ENCODE measurements at places on chromosomes 4 and X.
A peak's percentile ranks its signal among the peaks of the same experiment; 100 is the strongest.

DNA sequence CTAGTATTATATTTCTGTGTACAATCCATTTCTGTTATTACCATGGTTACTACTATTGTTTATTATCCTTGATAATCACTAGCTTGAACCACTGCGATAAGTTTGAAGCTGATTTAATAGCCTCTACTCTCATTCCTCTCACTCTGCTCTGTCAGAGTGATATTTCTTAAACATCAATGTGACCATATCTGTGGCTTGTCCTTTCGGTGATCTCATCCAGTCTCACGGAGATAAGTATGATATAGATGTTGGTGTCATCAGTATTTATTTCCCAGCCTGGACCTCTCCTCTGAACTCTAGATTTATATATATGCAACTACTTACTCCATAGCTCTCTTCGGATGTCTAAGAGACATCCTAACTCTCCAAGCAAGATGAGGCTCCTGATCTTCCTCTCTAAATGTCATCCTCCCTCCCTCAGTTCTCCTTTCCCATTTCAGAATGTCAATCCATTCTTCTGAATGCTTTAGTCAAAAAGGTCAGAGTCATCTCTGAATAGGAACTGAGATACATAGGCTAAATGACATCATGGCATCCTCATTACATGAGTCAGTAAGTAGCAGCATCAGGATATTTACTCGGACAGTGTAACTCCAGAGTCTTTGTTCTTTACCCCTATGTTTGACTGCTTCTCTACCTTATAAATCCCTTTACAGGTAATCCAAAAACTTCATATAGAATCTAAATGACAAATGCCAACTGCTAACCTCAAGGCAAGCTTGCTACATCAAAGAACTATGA is 129.5 kb downstream of the PACRGL start:
- H3K36me3 ChIP-seq = no peaks in the 10 kb centered on the region
- DNase-seq = no peak

DNA sequence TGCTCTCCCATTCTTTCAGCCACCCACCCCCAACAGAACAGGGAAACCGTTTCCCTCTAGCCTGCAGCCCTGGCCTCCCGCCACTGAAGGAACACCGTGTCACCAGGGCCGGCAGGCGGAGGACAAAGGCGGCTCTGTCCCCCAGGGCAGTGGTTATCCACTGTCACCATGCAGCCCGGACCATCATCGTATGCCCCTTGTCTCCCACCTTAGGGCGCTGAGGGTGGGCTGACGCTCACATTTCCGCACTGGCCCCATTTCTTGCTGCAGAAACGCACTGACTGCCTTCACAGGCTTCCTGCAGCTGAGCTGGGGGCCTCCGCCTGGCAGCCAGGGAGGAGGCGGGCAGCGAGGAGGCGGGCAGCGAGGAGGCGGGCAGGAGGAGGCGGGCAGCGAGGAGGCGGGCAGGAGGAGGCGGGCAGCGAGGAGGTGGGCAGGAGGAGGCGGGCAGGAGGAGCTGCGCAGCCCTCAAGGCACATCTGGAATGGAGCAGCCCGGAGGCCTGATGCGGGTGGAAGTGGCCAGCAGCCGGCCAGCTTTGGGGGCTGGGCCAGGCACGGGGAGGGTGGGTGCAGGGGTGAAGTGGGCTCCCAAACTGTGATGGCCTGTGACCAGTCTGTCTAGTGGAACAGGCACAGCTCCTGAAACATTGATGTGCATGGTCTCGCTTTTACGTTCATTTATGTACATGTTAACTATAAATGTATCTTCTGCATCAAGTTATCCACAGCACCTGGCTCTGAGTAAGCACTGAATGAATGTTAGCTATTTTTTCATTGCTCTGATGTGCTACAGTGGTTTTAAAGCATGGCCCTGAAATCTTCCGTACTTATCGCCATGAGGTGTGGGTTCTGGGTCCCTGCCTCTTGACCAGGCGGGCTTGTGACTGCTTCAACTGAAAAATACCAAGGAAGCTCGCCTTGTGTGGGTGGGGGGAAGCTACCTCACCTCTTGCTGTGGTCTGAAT is 20.6 kb upstream of the KIAA0232 start:
- no peaks in the 10 kb centered on the region for H3K4me1 ChIP-seq
- H3K27me3 ChIP-seq = peaks cover 2% of the 10 kb centered on the region
- no peak overlapping the region for H3K27ac ChIP-seq
- DNase-seq = no peak
- H3K4me3 ChIP-seq = no peak overlapping the region
- no peaks in the 10 kb centered on the region for H3K36me3 ChIP-seq

GRCh38 chr4:15935504-15936402 is 2.8 kb downstream of the FGFBP1 start:
- H3K36me3 ChIP-seq = no peaks in the 10 kb centered on the region
- no peaks in the 10 kb centered on the region for H3K27me3 ChIP-seq
- no peak overlapping the region for H3K4me3 ChIP-seq
- no peak overlapping the region for H3K27ac ChIP-seq

- H3K36me3 ChIP-seq = no peaks in the 10 kb centered on the region
- H3K27me3 ChIP-seq = no peaks in the 10 kb centered on the region
- peak; percentile 90 for DNase-seq
- H3K4me1 ChIP-seq = peaks cover 48% of the 10 kb centered on the region
- H3K27ac ChIP-seq = peak overlapping the region; percentile 90
Measured at GRCh38 chr4:105059337-105059736, 87.3 kb upstream of the TET2 start.

- no peaks in the 10 kb centered on the region for H3K27me3 ChIP-seq
- no peaks in the 10 kb centered on the region for H3K36me3 ChIP-seq
- no peak overlapping the region for H3K27ac ChIP-seq
Measured at GRCh38 chr4:120327276-120327675, 260.6 kb upstream of the MAD2L1 start.

GRCh38 chr4:180304321-180304720 is 1938.9 kb upstream of the TENM3 start:
- no peaks in the 10 kb centered on the region for H3K4me1 ChIP-seq
- no peak for DNase-seq
- no peaks in the 10 kb centered on the region for H3K36me3 ChIP-seq
- no peaks in the 10 kb centered on the region for H3K27me3 ChIP-seq
- no peak overlapping the region for H3K4me3 ChIP-seq
- H3K27ac ChIP-seq = no peak overlapping the region

DNA sequence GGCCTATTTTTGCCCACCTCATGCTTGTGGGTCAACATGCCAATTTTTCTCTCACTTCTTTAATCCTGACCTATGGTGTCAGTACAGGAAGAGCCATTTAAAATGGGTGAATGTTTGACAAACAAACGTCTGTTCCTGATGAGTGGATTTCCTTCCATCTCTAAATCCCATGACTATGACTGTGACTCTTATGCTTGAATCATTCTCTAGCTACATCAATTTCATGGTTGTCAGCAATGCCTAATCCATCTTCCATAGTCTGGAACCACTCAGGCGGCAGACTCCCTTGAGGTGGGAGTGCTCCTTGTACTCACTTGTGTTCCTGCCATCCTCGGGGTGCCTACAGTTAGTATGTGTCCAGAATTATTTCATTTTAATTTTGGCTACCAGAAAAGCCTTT is 194.9 kb upstream of the RPS6KA3 start:
- H3K4me3 ChIP-seq = no peak overlapping the region
- no peak overlapping the region for H3K27ac ChIP-seq
- no peaks in the 10 kb centered on the region for H3K27me3 ChIP-seq
- no peaks in the 10 kb centered on the region for H3K4me1 ChIP-seq
- H3K36me3 ChIP-seq = no peaks in the 10 kb centered on the region
- DNase-seq = no peak

DNA sequence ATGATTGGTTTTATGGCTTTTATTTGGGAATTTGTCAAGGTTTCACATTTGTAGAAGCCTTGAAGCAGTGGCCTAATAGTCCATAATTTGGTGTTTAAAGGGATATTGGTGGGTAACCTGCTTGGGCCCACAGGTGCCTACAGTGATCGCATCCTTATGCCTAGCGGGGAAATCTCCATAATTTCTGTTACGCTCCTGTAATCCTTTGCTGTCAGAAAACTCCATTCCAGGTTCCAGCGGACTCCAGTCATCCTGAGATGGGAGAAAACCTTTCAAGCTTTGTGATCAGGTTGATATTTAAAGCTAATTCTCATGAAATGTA is 257.0 kb upstream of the JADE1 start:
- H3K4me3 ChIP-seq = no peak overlapping the region
- no peak overlapping the region for H3K27ac ChIP-seq
- H3K4me1 ChIP-seq = peaks cover 9% of the 10 kb centered on the region
- no peak for DNase-seq
- H3K27me3 ChIP-seq = no peaks in the 10 kb centered on the region

GRCh38 chrX:107000013-107000515 is at the start of gene MORC4:
Gene MORC4 (minus strand): TSS chrX:107000212. CDS start chrX:106999969, 243 bp downstream.
- H3K27ac ChIP-seq = no peak within 1 kb of the TSS
- H3K36me3 ChIP-seq = no peaks in the 10 kb centered on the region
- no peaks in the 10 kb centered on the region for H3K27me3 ChIP-seq
- H3K4me1 ChIP-seq = no peaks in the 10 kb centered on the region

DNA sequence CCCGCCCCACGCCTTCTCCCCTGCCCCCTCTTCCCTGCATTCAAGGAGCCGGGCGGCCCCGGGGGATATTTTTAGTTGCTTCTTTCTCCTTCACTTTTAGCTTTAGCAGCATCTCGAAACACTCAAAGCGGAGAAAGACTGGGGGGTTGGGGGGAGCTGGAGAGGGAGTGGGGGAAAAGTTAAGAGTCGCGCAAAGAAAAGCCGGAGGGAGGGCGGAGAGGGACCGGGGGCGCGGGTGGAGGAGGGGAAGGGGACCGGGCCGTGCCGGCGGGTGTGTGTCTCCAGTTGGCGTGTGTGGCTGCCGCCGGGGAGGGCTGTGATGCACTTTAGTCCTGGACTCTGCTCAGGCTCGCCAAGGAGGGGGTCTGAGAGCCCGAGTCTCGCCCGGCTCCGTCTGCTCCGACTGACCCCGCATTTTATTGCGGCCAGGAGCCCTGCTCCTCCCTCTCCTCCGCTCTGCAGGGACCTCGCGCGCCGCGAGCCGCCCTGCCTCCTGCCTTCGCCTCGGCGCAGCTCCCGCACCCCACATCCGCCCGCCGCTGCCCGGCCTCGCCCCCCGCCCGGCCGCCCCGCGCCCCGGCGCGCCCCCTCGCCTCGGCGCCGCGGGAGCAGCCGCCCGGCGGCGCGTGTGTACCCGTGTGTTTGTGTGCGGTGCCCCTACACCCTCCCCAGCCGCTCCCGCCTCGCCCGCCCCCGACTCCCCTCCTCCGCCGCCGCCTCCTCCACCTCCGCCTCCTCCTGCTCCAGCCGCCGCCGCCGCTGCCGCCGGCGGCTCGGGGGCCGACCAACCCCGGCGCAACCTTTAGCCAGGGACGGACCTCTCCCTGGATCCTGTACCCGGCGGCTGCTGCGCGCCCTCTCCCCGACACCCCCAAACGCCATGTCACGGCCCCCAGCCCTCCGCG is 1.4 kb downstream of the ZNF827 start:
- H3K27me3 ChIP-seq = no peaks in the 10 kb centered on the region
- no peaks in the 10 kb centered on the region for H3K36me3 ChIP-seq
- peak overlapping the region; percentile 93 for H3K4me3 ChIP-seq

- DNase-seq = no peak
- H3K36me3 ChIP-seq = no peaks in the 10 kb centered on the region
- H3K4me1 ChIP-seq = no peaks in the 10 kb centered on the region
- H3K27me3 ChIP-seq = no peaks in the 10 kb centered on the region
- H3K4me3 ChIP-seq = no peak overlapping the region
Measured at GRCh38 chrX:30690330-30690729, 37.1 kb downstream of the GK start.

GRCh38 chrX:38973322-38973721 is 172.1 kb downstream of the MID1IP1 start:
- H3K27me3 ChIP-seq = no peaks in the 10 kb centered on the region
- H3K4me3 ChIP-seq = no peak overlapping the region
- no peak for DNase-seq
- no peaks in the 10 kb centered on the region for H3K4me1 ChIP-seq

DNA sequence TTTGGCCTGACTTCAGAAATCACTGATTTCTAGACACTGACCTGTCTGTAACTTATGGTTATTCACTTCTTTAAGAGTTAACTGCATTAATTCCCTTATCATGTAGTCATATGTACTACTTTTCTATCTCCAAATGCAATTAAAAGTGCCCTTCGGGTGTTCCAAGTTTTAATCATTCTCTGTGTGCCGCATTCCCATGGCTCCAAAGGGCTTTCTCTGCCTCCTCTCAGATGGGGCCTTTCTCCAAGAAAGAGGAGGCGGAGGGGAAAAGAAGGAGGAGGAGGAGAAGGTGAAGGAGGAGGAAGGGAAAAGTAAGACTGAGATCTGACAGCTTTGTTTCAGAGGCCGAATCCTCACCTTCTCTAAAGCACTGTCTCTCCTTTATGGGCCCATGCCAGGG is 325.8 kb downstream of the LDB2 start:
- DNase-seq = no peak
- H3K4me3 ChIP-seq = no peak overlapping the region
- no peak overlapping the region for H3K27ac ChIP-seq
- no peaks in the 10 kb centered on the region for H3K27me3 ChIP-seq

DNA sequence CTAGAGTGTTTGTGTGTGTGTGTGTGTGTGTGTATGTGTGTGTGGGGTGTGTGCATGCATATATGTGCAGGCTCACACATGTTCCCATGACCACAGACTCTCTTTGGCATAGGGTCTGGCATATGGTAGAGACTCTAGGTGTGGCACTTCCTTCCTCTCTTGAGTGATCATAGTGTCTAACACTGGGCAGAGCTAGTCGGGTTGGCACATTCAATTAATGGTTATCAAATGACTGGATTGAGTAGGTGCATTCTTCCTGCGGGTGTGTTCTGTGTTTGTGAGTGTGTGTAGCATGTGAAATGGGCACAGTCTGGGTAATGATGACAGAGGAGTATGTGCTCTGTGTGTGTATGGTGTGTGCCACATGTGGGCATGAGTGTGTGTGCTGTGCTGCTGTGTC is 106.5 kb downstream of the EFNB1 start:
- H3K36me3 ChIP-seq = no peaks in the 10 kb centered on the region
- H3K4me1 ChIP-seq = no peaks in the 10 kb centered on the region
- H3K27me3 ChIP-seq = no peaks in the 10 kb centered on the region
- H3K4me3 ChIP-seq = no peak overlapping the region
- DNase-seq = no peak

GRCh38 chr4:176680668-176681180 is 112.0 kb downstream of the VEGFC start:
- no peak for DNase-seq
- no peaks in the 10 kb centered on the region for H3K27me3 ChIP-seq
- H3K27ac ChIP-seq = no peak overlapping the region
- no peak overlapping the region for H3K4me3 ChIP-seq
- H3K4me1 ChIP-seq = no peaks in the 10 kb centered on the region

DNA sequence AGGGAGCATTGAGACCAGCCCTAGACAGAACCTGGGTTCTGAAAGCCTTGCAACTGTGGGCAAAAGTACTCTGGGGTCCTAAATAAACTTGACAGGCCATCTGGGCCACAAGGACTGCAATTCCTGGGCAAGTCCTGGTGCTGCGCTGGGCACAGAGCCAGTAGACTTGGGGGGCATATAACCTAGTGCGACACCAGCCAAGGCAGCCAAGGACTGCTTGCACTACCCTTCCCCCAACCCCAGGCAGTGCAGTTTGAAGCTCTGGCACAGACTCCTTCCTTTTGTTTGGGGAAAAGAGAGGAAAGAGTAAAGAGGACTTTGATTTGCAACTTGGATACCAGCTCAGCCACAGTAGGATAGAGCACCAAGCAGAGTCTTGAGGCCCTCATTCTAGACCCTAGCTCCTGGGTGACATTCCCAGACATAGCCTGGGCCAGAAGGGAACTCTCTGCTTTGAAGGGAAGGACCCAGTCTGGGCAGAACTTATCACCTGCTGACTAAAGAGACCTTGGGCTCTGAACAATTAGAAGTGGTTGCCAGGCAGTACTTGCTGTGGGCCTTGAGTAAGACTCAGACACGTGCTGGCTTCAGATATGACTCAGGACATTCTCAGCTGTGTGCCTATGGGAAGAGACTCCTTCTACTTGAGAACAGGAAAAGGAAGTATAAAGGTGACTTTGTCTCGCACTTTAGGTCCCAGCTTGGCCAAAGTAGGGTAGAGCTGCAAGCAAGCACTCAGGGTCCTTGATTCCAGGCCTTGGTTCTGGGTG is 522.8 kb downstream of the GLUD2 start:
- H3K4me3 ChIP-seq = no peak overlapping the region
- no peak overlapping the region for H3K27ac ChIP-seq
